ENCODE measurements at places on chromosomes 3 and 15. TPM values are rescaled to one million over a fixed set of nuclear protein-coding genes. Genes with fewer than 3 reads are reported as not detected.

Gene A4GNT
- total RNA-seq = not detected

Gene SEMA5B
- total RNA-seq = 6.7 TPM

Gene TMEM108
- total RNA-seq = 0.21 TPM

Gene THAP10
- 1.4 TPM for total RNA-seq

Gene SPINT1
- 1.1 TPM for total RNA-seq
